ENCODE measurements at places on chromosomes 2 and 18.

- DNase-seq, result no peak
Observed at GRCh38 chr2:32865399-32866068, 81.2 kb upstream of the LTBP1 start.

- DNase-seq, result no peak
Observed at GRCh38 chr18:66872277-66872676, 268.4 kb upstream of the CDH19 start.

GRCh38 chr2:75045526-75046050, 87.1 kb downstream of the POLE4 start:
- DNase-seq, result no peak

DNA sequence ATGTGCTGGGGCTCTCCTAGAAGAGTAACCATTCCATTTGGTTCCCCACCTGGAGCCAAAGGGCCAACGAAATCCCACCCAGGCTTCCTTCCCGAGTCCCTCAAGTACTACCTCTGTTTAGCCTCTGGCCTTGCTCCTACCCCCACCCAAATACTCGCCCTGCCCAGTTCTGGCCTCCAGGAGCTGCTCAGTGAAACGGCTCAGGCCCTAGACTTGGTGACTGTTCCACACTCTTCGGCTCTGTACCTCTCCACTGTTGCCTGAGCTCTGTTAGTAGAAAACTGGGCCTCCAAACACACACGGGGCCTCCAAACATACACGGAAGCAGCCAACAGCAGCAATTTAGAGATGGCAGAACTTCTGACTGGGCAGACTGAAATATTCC, 4.2 kb downstream of the OTX1 start:
- no peak for DNase-seq

GRCh38 chr2:71852141-71852711, 295.4 kb downstream of the CYP26B1 start:
- no peak for DNase-seq

GRCh38 chr2:38591152-38591551, 11.6 kb downstream of the HNRNPLL start:
- no peak for DNase-seq

- DNase-seq, result no peak
Observed at GRCh38 chr18:48194591-48195181, 214.5 kb downstream of the ZBTB7C start.

- no peak for DNase-seq
Observed at GRCh38 chr2:29455200-29455860, 340.1 kb downstream of the CLIP4 start.

GRCh38 chr2:11050565-11050964, 104.7 kb upstream of the SLC66A3 start:
- DNase-seq, result no peak

DNA sequence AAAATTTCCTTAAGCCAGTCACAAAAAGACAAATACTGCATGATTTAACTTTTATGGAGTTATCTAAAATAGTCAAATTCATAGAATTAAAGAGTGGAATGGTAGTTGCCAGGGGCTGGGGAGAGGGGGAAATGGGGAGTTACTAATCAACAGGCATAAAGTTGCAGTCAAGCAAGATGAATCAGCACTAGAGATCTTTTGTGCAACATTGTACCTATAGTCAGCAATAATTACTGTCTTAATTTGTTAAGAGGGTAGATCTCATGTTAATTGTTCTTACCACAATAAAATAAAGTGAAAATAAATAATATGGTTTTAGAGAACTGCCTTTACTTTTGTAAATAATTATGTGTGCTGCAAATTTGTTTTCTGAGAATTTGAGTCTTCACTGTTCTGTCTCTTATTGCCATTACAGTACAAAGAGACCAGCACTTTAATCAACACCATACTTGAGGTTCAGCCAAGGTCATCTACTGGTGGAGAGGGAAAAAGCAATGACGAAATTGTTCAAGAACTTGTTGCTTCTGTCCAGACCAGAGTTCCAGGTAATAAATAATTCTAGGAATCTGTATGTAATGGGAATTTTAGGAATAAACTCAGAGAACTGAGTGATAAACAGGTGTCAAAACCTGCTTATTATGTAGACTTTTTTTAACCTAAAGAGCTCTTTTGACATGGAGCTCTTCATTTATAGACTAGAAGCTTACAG, 75.5 kb downstream of the TRABD2A start:
- DNase-seq, result no peak

- no peak for DNase-seq
Observed at GRCh38 chr2:141464995-141465394, 665.8 kb downstream of the LRP1B start.

DNA sequence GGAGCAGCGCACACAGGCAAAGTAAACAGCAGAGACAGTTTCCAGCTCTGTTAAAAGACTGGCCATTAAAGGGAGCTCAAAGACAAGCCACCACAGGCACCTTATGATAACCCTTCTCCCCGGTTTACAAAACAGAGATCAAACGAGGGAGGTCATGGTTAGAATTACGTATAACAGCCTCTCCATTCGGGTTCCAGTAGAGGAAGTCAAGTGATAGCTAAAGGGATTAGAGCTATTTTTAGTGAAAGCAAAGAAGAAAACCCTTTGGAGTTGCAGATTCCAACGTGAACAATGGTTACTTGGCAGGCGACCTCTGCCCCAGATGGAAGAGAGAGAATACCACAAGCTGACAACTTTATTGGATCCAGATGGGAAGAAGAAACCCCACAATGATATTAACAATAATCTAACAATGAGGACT, 31.2 kb upstream of the EDAR start:
- no peak for DNase-seq

GRCh38 chr2:102070058-102070642, 72.4 kb upstream of the IL1R1 start:
- DNase-seq, result no peak

GRCh38 chr2:118689874-118690273, 157.6 kb downstream of the EN1 start:
- DNase-seq, result no peak

GRCh38 chr2:228527197-228527881, 345.9 kb upstream of the SPHKAP start:
- DNase-seq, result no peak

DNA sequence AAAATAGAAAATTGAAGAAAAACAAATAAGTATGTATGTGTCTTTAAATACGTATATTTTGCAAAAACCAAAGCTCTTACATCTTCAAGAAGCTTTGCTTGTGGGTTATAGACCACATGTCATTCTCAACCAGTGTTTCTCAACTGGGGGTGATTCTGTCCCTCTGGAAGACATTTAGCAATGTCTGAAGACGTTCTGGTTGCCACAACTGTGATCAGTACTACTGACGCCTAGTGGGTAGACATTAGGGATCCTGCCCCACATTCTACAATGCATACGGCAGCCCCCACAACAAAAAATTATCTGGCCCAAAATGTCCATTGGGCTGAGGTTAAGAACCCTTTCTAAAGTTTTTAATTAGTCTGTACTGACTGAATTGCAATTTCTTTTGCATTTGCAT, 48.4 kb downstream of the UNC50 start:
- DNase-seq, result no peak

DNA sequence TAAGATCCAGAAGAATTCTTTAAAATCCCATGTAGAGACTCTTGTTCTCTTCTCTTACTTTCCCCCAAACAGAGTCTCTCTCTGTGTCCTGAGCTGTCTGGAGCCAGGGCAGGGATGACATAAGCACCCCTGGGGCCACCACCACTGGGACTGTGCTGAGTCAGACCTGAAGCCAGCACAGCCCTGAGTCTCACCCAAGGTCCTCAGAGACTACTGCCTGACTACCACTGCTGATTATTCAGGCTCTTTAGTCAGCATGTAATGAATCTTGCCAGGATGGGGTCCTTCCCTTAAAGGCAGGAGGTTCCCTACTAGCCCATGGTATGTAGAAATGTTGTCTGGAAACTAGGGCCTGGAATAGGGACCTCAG, 34.9 kb upstream of the DYNC1I2 start:
- no peak for DNase-seq

DNA sequence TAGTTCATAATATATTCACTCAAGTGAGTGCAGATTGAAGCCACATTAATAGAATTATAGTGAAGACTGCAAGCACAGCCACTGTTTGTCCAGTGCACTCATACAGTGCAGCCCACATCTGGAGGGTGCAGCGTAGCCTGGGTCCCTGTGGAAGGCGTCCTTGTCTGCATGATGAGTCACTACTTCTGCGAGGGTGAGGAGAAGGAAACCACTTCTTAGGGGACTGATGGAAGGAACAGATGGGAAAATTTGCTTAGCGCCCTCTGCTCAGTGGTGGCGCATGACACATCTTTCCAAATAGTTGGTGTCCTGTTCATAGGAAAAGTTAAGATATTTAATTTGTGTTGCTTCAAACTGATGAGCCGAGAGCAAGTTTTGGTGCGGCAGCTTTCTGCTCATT, 330.4 kb upstream of the SMIM21 start:
- DNase-seq, result no peak

DNA sequence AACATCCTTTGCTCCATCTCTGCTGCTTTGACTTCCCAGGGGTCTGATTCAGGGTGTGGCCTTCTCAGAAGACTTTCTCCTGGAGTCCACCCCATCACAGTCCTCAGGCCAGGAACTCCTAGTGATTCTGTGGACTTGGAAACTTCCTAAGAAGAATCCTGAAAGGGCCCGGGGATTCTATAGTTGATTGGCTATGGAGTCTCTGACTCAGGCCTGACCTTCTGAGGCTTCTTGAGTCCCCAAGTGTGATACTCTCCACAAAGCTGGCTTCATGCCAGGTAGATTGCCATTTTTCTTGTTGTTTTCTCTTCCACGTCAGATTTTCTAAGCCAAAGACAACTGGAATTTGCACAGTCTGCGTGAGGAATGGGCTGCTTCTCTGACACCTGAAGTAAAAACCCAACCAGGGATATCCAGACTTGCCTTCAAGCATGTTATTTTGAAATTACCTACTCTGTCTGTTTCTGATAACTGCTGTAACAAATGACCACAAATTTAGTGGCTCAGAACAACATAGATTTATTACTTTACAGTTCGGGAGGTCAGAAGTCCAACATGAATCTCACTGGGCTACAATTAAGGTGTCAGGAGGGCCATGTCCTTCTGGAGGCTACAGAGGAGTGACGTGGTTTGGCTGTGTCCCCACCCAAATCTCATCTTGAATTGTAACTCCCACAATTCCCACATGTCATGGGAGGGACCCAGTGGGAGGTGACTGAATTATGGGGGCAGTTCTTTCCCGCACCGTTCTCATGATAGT, 69.3 kb downstream of the ALPK2 start:
- no peak for DNase-seq

DNA sequence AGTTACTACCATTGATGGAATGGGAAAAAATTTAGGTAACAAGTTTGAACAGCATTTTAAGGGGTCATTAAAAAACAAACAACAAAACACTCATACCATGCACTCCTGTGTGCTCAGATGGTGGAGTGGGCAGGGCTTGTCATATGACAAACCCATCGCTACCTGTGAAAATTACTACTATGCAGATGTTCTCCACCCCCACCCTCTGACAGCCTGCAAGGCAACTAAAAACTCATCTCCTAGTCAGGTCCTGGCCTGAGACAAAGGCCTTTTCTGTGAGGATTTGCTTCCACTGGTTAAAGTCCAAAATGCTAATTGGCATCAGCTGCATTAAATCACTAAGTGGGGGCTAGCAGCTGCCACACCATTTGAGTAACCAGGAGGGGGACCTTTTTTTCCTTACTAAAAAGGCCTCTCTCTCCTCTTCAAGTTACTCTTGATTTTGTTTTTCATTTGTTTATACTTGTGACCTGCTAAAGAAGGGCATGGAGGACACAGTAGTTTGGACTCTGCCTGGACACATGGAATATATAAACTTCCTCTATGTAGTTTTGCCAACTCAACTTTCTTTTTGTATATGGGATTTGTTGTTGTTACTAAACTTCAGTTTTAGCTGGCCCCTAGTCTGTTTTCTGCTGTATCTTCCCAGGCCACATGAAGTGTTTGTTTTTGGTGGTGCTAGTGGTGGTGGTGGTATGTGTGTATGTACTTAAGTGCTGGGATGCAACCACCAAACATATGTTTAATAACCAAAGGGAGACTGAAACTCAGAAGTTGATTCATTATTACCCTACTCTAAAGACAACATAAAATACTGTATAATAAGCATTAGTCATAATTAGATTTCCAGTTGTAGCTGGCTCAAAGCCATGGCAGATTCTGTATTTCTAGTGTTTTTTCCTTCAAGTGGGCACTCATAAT, 121.3 kb downstream of the MAP4K4 start:
- no peak for DNase-seq

GRCh38 chr2:66435549-66435875, 587 bp downstream of the MEIS1 start:
- DNase-seq, result no peak

- DNase-seq, result no peak
Observed at GRCh38 chr2:99756059-99756458, 266.2 kb upstream of the REV1 start.

Data from activated B cell treated with CpG ODN at 0.5 μM for 24 hours (primary cell).